H4 (cell line): ENCODE measurements at places on chromosomes 13 and 19. TPM values are rescaled to one million over a fixed set of nuclear protein-coding genes. Genes with fewer than 3 reads are reported as not detected.

DNA sequence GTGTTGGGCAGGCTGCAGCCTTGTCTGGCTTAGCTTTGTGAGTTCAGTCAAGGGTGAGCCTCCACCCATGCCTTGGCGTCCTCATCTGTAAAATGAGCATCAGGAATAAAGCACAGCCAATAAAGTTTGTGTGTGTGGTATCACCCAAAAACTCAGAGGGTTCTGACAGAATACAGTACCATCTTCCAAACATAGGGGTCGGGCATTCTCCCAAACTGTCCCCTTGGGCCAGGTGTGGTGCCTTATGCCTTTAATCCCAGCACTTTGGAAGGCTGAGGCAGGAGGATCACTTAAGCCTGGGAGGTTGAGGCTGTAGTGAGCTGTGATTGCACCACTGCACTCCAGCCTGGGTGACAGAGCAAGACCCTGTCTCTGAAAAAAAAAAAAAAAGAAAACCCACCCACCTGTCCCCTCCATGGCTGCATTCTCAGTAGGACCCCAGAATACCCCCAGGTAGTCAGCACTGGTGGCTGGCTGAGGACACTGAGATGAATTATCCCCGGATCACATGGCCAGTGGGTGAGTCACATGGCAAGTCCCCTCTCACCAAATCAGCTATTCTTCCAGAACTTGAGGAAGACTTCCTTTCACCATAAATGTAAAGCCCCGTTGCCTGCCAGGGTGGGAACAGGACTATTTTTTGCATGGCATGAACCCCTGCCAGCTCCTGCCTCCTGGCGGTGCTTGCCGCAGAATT lies 18.6 kb downstream of the POP4 start:
- DNase-seq = no peak

GPR4 gene
- total RNA-seq = not detected in 2 replicates

SMIM24 gene
- total RNA-seq = not detected in 2 replicates

PRX gene
- total RNA-seq = 0.77 and 1.2 TPM in 2 replicates

RAB3A gene
- total RNA-seq = 0.41 and 2.2 TPM in 2 replicates

ADGRE2 gene
- 0.12 and 0.76 TPM in 2 replicates for total RNA-seq

GRCh38 chr13:33537676-33538075 lies 252.1 kb upstream of the STARD13 start:
- no peak for DNase-seq

UBE2L5 gene
- total RNA-seq = not detected in 2 replicates

- peak; percentile 59 for DNase-seq
Observed at GRCh38 chr19:46748325-46749109, 2.3 kb upstream of the STRN4 start.

- DNase-seq = peak; percentile 36
Observed at GRCh38 chr13:33388286-33388998, 102.9 kb upstream of the STARD13 start.

GRCh38 chr19:40797963-40798682 lies 868 bp upstream of the EGLN2 start:
- peak; percentile 68 for DNase-seq

- no peak for DNase-seq
Observed at GRCh38 chr13:98519976-98520375, 56.9 kb downstream of the STK24 start.

GRCh38 chr13:85659493-85659892 lies 139.7 kb downstream of the SLITRK6 start:
- DNase-seq = no peak

PRR12 gene
- 0.99 and 1.0 TPM in 2 replicates for total RNA-seq

DNA sequence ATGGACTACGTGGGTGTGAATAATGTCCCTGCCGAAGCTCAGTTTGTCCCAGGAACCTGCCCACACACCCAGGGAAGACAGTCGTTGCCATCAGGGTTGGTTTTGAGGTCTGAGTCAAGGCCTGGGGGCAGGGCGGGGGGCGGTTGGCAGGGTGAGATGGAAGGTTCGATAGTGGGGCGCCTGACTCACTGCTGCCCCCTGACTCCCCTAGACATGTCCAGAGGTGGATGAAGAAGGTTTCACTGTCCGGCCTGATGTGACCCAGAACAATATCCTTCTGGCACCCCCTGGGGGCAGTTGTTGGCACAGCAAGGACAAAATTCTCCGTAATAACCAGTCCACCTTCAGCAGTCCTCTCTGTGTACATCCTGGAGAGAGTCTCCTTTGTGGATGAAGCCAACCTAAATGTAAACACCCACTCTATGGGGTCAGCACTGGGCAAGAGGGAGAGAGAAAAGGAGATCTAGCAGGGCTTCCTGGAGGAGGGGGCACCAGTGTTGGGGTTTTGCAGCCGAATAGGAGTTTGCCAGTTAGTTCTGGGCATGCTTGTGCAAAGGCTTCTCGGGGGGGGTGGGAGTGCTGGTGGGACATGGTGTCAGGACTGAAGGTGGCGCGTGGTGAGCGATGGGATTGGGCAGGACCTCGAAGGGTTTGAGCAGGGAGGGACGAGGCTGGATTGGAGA lies 19.6 kb upstream of the B3GNT3 start:
- DNase-seq = peak; percentile 52

DNA sequence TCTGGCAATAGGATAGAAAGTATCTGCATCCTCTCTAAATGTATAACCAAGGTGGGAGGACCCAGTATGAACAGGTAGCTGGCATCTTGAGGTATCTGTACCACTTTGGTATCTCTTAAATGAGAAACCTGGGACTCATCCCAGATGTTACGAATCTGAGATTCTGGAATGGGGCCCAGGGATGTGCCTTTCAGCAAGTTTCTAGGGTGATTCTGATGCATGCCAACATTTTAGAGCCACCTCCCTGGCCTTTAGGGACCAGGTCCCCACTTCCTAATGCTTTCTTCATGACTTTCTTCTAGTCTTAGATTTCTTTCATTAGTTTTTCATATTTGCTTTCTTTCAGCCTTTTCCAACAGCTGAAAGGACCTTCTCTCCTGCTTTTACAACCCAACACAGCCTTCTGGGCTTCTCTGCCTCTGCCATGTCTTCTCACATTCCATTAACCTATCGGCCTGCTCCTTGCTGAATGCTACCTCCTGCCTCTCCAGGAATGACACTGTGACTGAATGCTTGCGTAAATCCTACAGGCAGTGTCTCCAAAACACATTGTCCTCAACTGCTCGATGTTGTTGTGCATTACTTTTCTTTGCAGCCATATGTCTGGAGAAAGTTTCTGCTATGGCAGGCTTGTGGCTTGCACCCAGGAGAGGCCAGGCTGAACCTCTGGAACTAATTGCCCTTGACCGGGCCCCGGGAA lies 284.0 kb downstream of the DNAJC15 start:
- no peak for DNase-seq

DNA sequence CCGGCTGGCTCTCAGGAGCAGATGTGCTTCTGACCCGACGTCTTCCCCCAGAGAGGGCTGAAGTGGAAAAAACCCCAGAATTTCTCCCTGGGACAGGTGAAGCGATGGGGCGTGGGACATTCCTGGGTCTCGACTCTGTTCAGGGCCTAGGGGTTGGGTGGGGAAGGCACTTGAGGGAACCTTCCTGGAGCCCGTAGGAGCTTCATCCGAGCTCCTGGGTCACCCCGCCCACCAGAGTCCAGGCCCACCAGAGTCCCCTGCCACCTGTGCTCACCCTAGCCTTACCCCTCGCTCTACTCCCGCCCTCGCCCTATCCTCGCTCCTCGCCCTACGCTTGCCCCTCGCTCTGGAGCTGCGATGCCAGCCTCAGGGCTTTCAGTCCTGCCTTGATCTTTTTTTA lies 23.2 kb downstream of the EPN1 start:
- DNase-seq = no peak

GRCh38 chr13:35826626-35827254 lies 304.4 kb downstream of the DCLK1 start:
- no peak for DNase-seq

LINGO3 gene
- 0.02 TPM in 1 of 2 replicates, not detected in the other for total RNA-seq

DNA sequence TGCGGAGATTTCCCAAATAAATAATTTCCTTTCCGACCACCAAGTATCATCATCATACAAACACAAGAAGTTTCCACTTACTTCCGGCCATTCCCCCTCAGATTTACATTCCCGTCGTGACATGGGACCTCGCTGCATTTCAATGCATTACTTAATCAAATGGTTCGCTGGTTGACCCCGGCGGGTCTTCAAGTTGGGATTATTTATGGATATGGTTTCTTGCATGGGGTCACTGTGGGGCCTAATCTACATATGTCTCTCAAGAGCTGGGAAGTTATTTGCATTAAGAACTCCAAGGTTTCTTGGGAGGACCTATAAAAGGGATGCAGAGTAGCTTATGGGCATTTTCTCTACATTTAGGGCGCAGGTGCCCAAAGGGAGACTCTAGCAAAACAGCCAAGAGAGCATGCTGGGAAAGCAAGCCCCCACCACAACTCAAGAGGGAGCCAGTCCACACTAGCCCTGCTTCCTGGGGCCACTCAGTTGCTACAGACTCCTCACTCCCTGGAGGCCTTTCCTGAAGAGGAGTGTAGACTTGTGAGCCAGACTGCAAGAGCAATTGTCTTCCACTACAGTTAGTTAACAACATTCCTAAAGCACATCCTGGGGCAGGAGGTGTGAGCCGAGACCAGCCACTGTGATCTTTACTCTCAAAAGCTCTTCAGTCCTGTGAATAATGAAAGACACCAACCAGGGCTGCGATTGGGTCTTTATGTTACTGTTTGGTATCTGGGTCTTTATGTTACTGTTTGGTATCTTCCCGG lies 125.3 kb downstream of the KATNAL1 start:
- no peak for DNase-seq
